Stimulated activated CD4-positive, alpha-beta T cell treated with anti-CD3 and anti-CD28 coated beads, Interleukin-15, amount 100 ng/mL, for 1 hour (primary cell): ENCODE measurements at places on chromosomes 6 and 20.

DNA sequence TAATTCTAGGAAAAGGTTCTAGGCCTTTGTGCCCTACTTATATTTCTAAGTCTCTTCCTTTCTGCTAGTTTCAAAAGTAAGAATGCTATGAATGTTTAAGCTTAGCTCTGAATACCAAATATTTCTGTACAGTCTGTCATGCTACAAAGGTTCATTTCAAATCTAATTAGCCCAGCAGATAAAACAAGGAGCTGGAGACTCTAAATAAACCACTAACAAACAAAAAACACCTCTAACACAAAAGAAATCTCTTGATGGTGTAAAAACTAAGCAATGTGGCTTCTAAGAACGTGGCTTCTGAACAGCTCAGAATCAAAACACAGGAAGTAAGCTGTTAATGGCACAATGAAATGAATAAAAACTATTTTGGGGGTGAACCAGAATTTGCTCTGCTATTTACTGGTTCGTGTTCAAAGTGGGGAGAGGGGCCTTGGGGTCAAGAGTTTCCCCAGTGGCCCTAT, 198.3 kb downstream of the BCAS1 start:
- no peak for DNase-seq

DNA sequence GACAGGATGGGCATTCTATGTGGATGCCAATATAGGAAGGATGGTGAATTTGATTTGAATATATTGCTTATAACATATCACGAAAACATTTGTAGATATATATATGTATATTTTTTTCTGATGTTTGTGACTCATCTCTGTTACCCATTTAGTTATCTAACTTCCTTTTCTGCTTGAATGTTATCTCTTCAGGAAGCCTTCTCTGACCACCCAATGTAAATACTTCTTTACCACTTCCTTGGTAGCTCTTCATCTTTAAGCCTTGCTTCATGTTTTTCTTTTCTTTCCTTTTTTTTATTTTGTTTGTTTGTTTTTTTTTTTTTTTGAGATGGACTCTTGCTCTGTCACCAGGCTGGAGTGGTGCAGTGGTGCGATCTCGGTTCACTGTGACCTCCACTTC, 260.5 kb upstream of the EPHA7 start:
- DNase-seq: no peak

DNA sequence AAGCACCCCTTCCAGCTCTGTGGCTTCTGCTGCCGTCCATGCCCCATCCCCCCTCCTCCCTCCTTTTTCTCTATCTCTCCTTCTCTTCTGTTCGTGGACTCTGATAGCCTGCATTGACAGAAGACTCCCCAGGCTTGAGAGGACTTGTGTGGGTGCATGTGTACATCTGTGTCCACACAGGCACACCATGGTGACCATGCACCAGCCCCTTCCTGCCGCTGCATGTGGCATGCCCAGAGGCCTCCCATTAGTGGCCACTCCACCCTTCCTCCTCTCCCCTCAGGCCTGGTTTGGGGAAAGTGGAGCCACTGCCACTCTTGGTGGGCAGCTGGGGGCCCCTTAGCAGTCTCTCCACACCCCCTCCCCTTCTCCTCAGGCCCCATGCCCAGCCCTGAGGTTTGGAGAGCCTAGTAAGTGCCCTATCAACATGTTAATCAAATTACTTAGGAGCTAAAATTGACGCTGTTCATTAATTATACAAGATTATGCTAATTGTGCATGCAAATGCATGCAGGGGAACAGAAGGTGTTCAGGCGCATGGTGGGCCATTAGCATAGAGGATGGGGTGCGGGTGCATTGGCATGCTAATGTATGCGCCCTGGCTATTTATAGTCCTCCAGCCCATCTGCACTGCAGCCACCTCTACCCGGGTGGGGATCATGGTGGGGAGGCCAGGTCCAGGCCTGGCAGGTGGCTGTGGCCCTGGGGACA, 45.9 kb downstream of the EBF4 start:
- DNase-seq: no peak

DNA sequence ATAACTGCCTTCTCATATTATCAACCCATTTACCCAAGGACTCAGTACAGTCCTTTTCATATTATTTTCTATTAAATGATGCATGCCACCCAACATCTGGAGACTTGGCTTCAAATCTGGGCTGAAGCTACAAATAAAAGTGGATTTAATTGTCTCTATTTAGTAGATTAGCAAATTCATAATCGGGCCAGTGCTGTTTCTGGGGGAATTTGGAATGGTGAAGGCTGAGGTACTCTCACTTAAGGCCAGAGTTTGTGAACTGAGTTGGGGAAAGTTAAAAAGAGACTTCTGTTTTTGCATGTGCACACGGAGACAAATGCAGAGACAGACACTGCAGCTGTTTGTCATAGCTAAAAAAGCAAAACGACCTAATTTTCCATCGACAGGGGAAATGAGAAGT, 100.9 kb downstream of the PFDN4 start:
- DNase-seq: no peak

DNA sequence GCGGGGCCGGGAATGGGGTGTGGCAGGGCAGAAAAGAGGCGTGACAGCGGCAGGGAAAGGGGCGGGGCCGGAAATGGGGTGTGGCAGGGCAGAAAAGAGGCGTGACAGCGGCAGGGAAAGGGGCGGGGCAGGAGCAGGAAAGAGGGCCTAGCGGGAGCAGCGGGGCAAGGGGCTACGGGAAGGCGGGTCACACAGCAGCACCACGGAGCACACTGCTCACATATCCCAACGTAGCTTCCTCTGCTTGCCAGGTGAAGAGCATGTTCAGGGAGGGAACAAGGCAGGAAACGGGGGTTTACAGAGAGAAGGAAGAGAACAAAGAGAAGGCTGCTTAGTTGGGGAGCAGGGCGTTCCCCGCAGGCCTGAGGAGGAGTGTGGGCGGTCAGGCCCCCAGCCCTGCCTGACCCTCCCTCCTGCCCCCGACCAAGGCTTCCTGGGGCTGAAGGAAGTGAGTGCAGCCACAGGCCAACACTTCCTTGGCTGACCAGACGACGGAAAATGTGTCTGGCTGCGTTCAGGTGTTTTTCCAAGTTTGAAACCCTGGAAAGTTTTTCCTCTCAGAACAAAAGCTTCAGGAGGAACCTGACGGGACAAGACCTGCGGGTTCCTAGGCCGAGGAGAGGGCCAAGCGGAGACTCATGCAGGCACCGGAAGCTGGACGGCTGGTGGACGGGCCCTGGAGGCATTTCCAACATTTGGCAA, 13.8 kb downstream of the UCKL1 start:
- DNase-seq: no peak

- DNase-seq: no peak
These were observed 19.8 kb upstream of the ZNF184 start for GRCh38 chr6:27492631-27493190.

- DNase-seq: no peak
These were observed 115.5 kb upstream of the MARCKS start for GRCh38 chr6:113741651-113742050.

- no peak for DNase-seq
These were observed 71.3 kb upstream of the MCHR2 start for GRCh38 chr6:100065348-100065747.

DNA sequence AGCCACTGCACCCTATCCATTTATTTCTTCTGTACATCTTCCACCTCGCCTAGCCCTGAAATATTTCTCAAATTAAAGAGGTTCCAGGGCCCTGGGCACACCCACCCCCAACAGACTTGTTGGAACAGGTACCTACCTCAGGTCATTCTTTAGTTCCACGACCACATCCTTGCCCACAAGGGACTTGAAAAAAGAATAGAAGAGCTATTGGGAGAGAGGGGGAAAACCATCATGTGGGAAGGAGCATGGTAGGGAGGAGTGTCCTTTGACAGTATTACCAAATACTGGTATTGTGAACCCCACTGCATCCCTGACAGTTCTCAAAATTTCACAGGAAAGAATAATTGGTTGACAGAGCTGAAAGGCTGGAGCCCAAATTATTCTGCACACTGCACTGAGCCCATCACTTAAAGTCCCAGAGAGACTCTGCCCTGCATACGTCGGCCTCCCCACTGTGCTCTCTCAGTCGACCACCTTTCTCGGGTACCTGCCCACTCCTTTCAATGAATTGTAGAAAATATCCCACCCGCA, 762 bp downstream of the LSM2 start:
- no peak for DNase-seq

- DNase-seq: no peak
These were observed 29.4 kb downstream of the ABHD12 start for GRCh38 chr20:25361287-25361683.

DNA sequence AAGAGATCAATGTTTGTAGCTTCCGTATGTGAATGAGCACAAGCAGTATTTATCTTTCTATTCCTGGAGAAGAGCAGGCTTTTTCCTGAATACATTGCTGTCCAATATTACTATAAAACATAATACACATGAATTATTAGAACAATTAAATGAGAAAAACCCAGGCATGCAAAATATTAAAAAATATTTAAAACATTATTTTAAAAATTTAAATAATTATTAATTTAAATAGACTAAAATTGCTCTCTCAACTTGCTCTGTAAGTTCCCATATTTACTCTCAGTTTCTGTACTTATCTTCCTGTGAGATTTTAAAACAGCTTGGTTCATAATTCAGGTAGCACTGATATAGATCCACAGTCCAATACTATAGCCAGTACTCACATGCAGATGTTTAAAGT, 97.0 kb downstream of the PLCB1 start:
- DNase-seq: no peak

GRCh38 chr20:48584391-48585060, 243.3 kb downstream of the PREX1 start:
- DNase-seq: no peak

GRCh38 chr6:149160943-149161342, 156.6 kb upstream of the TAB2 start:
- DNase-seq: no peak

DNA sequence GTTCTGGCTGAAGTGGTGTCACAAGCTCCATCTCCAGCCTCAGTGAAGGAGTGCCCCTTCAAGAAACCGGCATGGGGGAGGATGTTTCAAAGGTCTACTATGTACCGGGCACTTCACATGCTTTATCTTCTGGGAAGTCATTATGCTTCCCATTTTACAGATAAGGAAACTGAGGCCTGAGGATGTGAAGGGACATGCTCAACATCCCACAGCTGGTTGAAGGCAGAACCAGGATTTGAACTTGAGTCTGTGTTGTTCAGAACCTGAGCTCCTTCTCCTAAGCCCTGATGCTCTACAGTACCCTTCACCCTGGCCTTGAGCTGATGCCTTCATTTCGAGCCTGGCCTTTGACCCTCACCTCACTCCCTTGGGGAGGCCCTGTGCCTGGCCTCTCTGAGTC, 13.0 kb downstream of the GLP1R start:
- no peak for DNase-seq

DNA sequence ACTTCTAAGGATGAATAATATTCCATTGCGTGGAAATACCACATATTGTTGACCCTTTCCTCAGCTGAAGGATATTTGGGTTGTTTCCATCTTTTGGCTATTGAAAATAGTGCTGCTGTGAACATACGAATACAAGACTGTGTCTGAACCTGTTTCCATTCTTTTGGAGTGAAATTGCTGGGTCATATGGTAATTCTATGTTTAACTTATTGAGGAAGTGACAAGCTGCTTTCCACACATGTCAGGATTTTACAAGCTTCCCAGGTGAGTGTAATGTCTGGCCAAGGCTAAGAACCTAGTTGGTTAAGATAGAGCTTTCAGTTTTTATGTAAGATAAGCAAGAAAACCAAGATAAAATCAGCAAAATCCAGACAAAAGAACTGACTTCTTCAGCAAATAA, 48.8 kb downstream of the PPP1R3G start:
- no peak for DNase-seq

DNA sequence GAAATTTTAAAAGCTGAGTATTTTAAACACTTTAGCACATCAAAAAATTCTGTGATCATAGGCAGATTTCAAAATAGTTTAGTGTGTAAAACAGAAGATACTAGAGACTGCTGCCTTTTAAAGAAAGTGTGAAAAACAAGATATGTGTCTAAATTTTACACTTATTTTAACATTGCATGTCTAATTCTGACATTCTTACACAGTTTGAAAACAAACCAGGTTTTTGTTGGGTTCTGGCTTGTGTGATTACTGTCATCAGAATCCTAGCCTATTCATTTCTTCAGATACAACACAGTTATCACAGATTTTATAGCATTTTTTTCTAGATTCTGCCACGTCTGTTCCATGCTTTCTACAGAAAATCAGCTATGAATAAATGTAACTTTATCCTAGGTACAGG, 257.1 kb downstream of the EYS start:
- DNase-seq: no peak

- no peak for DNase-seq
These were observed 37.9 kb downstream of the ABHD12 start for GRCh38 chr20:25352746-25353145.

GRCh38 chr20:3431109-3431508, 23.6 kb upstream of the DNAAF9 start:
- DNase-seq: no peak

GRCh38 chr20:50642288-50642803, 49.0 kb downstream of the RIPOR3 start:
- no peak for DNase-seq

DNA sequence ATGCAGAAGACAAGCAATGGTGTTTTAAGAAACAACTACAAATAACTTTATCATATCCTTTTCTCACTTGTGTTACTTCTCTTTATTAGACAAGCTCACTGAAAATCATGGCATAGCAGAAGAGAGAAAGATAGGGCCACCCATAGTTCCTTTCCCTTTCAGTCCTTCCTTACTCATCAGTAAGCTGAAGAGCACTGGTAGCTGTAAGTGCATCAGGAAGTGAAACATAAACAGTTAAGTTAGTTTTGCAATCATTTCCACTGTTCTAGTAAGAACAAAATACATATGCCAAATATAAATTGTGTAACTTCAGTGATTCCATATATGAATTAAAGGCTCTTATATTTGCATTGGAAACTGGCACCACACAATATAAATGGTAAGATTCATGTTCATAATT, 220.1 kb downstream of the HACE1 start:
- DNase-seq: no peak

DNA sequence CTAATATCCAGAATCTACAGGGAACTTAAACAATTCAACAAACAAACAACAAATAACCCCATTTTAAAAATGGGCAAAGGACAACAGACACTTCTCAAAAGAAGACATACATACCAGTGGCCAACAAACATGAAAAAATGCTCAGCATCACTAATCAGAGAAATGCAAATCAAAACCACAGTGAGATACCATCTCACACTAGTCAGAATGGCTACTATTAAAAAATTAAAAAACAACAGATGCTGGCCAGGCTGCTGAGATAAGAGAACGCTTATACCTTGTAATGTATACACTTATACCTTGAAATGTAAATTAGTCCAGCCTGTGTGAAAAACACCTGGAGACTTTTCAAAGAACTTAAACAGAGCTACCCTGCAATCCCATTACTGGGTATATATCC, 166.8 kb downstream of the IBTK start:
- no peak for DNase-seq

- no peak for DNase-seq
These were observed 2.3 kb upstream of the OCSTAMP start for GRCh38 chr20:46552460-46553420.
